ENCODE measurements at places on chromosomes 11 and 22.

DNA sequence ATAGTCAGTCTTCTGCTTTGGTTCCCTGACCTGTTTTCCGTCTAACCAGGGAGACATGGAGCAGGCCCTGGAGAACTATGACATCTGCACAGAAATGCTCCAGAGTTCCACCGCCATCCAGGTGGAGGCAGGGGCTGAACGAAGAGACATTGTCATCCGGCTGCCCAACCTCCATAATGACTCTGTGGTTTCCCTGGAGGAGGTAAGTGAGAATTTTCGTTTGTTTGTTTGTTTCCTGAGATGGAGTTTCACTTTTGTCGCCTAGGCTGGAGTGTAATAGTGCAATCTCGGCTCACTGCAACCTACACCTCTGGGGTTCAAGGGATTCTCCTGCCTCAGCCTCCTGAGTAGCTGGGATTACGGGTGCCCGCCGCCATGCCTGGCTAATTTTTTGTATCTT is 52.9 kb downstream of the CABIN1 start:
- no peak overlapping the region for H3K4me3 ChIP-seq
- no peak overlapping the region for H3K27ac ChIP-seq
- no peaks in the 10 kb centered on the region for H3K27me3 ChIP-seq
- peaks cover 4% of the 10 kb centered on the region for H3K4me1 ChIP-seq
- peaks cover 81% of the 10 kb centered on the region for H3K36me3 ChIP-seq

DNA sequence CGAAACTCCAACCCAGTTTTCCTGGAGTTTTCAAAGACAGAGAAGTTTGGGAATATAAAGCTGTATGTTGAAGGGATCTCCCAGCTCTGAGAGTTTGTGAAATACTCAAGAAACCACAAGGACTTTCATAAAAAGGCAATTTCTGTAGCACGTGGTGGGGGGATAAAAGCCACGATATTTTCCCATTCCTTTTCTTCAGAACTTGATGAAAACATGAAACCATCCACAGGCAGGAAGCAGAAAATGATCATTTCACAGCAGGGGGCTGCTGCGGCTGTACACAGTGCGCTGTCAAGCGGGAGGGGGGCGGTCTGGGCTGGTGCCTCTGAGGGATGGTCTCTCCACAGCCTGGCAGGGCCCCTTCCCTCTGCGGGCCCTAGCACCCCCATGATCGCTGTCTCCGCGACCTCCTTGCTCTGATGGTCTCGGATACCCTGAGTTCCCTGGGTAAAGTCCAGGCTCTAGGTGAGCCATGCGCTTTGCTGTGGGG is 423.2 kb downstream of the MN1 start:
- no peak overlapping the region for H3K4me3 ChIP-seq
- H3K4me1 ChIP-seq: no peaks in the 10 kb centered on the region
- H3K36me3 ChIP-seq: no peaks in the 10 kb centered on the region
- no peaks in the 10 kb centered on the region for H3K27me3 ChIP-seq
- no peak overlapping the region for H3K27ac ChIP-seq
- no peak for DNase-seq

DNA sequence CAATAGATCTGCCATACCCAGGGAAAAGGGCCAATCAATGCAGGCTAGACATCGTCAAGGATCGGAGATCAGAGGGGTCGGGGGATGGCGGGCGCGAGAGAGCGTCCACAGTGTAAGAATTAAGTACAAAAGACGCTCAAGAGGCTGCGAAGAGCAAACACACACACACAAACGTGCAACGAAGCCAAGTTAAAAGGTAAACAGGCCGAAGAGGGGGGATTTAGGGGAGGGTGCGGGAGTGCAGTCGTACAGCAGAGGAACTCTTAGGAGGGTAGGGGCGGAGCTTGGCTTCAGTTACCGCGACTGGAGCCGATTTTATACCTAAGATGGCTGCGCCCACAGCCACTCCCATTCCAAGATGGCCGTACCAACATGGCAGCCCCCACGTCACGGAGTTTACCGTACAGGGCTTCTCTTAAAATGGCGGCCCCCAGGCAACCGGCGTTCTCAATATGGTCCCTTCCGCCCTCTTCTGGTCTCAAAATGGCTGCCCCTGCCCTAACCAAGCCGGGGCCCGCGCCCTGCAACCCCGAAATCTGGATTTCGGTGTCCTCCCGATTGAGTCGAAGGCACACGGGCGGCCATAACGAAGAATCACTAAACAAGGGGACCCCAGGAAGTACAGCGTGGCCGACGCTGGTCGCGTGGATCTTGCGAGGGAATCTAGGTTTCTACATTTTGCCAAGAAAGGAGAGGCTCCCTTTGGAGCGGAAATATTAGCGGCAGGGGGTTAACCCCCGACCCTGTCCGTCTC is 1.9 kb downstream of the GNG3 start:
- H3K4me3 ChIP-seq: peak overlapping the region; percentile 82
- peaks cover 56% of the 10 kb centered on the region for H3K4me1 ChIP-seq
- peak; percentile 94 for DNase-seq
- peaks cover 51% of the 10 kb centered on the region for H3K36me3 ChIP-seq
- H3K27ac ChIP-seq: peak overlapping the region; percentile 88

- H3K4me1 ChIP-seq: peaks cover 28% of the 10 kb centered on the region
- no peaks in the 10 kb centered on the region for H3K27me3 ChIP-seq
- peak overlapping the region; percentile 37 for H3K27ac ChIP-seq
- H3K36me3 ChIP-seq: peaks cover 3% of the 10 kb centered on the region
- no peak for DNase-seq
Measured at GRCh38 chr22:24409707-24410106, 17.7 kb upstream of the ADORA2A start.

DNA sequence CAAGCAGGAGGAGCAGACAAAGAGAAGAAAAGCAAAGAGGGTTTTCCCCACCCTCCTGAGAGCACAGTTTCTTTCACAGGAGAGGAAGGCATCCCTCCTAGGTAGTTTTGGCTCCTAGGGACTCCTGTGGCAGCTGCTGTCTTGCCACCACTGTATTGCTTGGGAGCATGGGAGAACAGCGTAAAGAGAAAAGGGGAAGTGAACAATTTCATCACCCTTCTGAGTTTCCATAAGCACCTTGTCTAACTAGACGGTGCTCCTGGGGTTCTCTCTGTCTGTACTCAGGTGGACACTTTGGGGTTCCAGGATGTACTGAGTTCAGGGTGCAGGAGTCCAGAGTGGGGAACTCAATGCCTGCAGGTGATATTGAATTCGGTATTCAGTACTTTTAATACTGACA is 1430.5 kb downstream of the TBC1D22A start:
- H3K4me1 ChIP-seq: no peaks in the 10 kb centered on the region
- no peak overlapping the region for H3K27ac ChIP-seq
- no peak for DNase-seq
- peaks cover 2% of the 10 kb centered on the region for H3K27me3 ChIP-seq
- H3K36me3 ChIP-seq: no peaks in the 10 kb centered on the region

- H3K27ac ChIP-seq: no peak overlapping the region
- H3K4me1 ChIP-seq: peaks cover 3% of the 10 kb centered on the region
- no peak for DNase-seq
- H3K27me3 ChIP-seq: no peaks in the 10 kb centered on the region
- H3K36me3 ChIP-seq: peaks cover 3% of the 10 kb centered on the region
Measured at GRCh38 chr11:75269896-75270295, 29.3 kb downstream of the TPBGL start.

GRCh38 chr11:35418282-35419183 is 825 bp downstream of the SLC1A2 start:
- DNase-seq: no peak
- no peak overlapping the region for H3K27ac ChIP-seq
- H3K4me3 ChIP-seq: peak overlapping the region; percentile 28

GRCh38 chr11:46529095-46529905 is 64.5 kb downstream of the AMBRA1 start:
- DNase-seq: peak; percentile 57
- no peak overlapping the region for H3K27ac ChIP-seq
- peaks cover 17% of the 10 kb centered on the region for H3K4me1 ChIP-seq
- H3K36me3 ChIP-seq: peaks cover 6% of the 10 kb centered on the region
- no peak overlapping the region for H3K4me3 ChIP-seq
- no peaks in the 10 kb centered on the region for H3K27me3 ChIP-seq

GRCh38 chr11:42840860-42841259 is 470.9 kb upstream of the API5 start:
- H3K4me1 ChIP-seq: no peaks in the 10 kb centered on the region
- no peak overlapping the region for H3K4me3 ChIP-seq
- H3K27me3 ChIP-seq: no peaks in the 10 kb centered on the region
- H3K36me3 ChIP-seq: no peaks in the 10 kb centered on the region
- no peak for DNase-seq

GRCh38 chr11:57323167-57323854 is 1.4 kb downstream of the TNKS1BP1 start:
- peaks cover 32% of the 10 kb centered on the region for H3K36me3 ChIP-seq
- H3K4me3 ChIP-seq: peak overlapping the region; percentile 84
- H3K4me1 ChIP-seq: peaks cover 40% of the 10 kb centered on the region
- peak overlapping the region; percentile 40 for H3K27ac ChIP-seq
- DNase-seq: no peak

DNA sequence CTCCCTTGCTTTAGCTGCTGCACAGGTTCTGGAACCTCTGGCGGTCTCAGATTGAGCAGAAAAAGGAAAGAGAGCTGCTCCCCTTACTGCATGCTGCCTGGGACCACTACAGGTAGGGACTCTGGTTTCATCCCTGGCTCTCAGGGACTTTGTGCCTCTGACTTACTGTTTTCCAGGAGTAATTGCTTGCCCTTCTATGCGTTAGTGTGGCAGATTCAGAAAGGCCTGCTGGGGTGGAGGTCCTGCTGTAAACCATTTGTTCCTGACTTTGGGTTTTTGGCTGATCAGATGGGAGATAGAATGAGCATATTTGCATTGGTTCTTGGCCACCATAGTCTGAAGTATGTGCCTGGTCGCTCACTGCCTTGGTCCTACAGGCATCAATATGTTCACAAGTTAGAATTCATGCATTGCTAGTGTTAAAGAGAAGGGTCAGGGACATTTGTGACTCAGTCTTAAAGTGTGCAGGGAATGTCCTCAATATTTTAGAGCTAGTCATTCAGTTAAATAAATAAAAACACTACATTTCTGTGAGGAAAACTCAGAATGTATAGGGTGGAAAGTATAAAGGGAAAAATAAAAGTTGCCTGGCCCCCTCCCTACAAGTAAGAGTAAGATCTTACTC is 78.0 kb downstream of the PISD start:
- peaks cover 83% of the 10 kb centered on the region for H3K36me3 ChIP-seq
- H3K27me3 ChIP-seq: no peaks in the 10 kb centered on the region
- peak overlapping the region; percentile 30 for H3K27ac ChIP-seq

GRCh38 chr11:27443746-27444507 is 28.7 kb downstream of the LGR4 start:
- no peaks in the 10 kb centered on the region for H3K4me1 ChIP-seq
- no peaks in the 10 kb centered on the region for H3K36me3 ChIP-seq
- DNase-seq: no peak
- peaks cover 6% of the 10 kb centered on the region for H3K27me3 ChIP-seq

DNA sequence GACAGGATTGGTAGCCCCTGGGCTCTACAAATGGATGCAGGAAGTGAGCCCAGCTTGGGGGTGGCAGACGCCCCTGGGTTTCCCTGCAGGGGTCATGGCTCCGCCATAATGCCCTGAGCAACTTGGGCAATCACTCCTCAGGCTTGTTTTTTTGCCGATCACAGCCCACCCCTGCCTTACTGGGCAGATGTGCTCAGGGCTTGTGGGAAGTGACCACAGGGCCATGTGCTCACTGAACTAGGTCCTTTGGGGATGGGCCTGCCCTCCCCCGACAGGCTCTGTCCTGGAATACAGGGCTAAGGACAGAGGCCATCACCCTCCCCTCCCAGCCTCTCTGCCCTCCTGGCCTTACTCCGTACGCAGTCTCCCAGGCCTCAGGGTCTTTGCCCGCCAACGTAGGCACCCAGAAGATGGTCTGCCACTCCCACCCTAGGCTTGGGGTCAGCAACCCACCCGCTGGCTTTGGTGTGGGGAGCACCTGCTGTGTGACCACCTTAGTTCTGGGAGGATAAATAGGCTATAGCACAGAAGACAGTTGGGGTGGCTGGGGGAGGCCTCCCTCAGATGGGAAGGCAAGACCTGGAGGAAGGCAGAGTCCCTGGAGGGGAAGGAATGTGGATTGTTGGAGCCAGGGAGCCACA is 3.8 kb downstream of the RPLP2 start:
- H3K4me3 ChIP-seq: no peak overlapping the region
- H3K27me3 ChIP-seq: no peaks in the 10 kb centered on the region
- H3K36me3 ChIP-seq: peaks cover 42% of the 10 kb centered on the region
- no peak for DNase-seq
- no peak overlapping the region for H3K27ac ChIP-seq
- H3K4me1 ChIP-seq: peaks cover 13% of the 10 kb centered on the region

GRCh38 chr22:49392247-49392646 is 435.4 kb downstream of the BRD1 start:
- H3K4me3 ChIP-seq: no peak overlapping the region
- no peaks in the 10 kb centered on the region for H3K36me3 ChIP-seq
- H3K27me3 ChIP-seq: no peaks in the 10 kb centered on the region
- no peak for DNase-seq
- H3K4me1 ChIP-seq: no peaks in the 10 kb centered on the region

DNA sequence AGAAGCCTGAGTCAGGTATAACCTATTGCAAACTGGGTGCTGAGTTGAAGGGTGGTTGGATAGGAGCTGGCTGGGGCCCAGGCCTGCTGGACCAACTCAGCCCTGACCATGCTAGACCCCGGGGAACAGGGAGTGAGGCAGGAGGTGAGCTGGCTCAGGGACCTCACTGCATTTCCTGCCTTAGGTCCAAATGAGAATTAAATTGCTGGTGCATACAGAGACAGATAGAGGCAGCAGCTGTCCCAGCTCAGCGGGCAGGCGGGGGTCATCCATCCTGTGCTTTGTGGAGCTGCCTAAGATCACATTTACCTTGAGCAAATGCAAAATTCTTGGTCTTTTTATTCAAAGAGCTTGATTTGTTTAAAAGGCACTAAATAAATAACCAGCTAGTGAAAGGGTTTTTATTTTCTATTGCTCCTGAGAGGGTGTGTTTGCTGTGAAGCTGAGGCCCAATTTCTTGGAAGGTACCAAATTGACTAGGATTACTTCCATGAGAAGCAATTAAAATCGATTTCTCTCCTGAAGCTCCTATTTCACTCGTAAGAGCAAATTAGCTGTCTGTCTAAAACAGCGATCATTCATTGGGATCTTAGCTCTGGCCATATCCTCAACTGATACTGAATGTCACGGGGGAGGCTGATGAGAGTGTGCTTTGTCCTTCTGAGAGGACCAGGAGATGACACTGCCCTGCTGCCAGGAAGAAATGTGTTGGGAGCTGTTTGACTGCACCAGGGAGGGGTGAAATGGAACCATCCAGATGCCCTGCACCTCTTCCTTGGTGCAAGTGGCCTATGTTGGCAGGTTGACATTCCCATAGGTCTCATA is 24.9 kb downstream of the USH1C start:
- no peaks in the 10 kb centered on the region for H3K4me1 ChIP-seq
- H3K27me3 ChIP-seq: peaks cover 15% of the 10 kb centered on the region
- no peaks in the 10 kb centered on the region for H3K36me3 ChIP-seq
- no peak overlapping the region for H3K27ac ChIP-seq

DNA sequence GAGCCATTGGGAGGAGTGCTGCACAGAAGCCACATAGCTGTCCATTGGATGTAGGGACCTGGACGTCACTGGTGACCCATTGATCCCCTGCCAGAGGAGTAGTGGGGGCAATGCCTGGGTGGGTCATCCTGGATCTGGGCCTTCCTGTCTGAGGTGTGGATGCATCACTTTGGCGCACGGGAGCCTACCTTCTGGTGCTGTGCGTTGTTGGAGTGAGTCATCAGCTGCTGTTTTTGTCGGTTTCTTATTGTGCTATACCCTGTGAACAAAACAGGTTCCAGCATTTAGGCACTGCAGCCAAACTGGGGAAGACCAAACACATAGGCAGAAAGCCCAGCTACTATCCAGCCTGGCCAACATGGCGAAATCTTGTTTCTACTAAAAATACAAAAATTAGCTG is 3.2 kb downstream of the TAF6L start:
- DNase-seq: no peak
- no peaks in the 10 kb centered on the region for H3K27me3 ChIP-seq
- no peak overlapping the region for H3K27ac ChIP-seq
- H3K36me3 ChIP-seq: peaks cover 27% of the 10 kb centered on the region
- H3K4me3 ChIP-seq: no peak overlapping the region

All from activated T-helper 2 cell treated with anti-CD3 and anti-CD28 coated beads, Interferon-gamma antibody, Interleukin-2, Interleukin-4, amounts not matched to agents 10 μg/mL and 5 μg/mL and 100 μg/mL, durations not matched to agents 14 hours and 24 hours and 36 hours (primary cell).